ENCODE measurements at places on chromosomes 4 and X.
A peak's percentile ranks its signal among the peaks of the same experiment; 100 is the strongest.

DNA sequence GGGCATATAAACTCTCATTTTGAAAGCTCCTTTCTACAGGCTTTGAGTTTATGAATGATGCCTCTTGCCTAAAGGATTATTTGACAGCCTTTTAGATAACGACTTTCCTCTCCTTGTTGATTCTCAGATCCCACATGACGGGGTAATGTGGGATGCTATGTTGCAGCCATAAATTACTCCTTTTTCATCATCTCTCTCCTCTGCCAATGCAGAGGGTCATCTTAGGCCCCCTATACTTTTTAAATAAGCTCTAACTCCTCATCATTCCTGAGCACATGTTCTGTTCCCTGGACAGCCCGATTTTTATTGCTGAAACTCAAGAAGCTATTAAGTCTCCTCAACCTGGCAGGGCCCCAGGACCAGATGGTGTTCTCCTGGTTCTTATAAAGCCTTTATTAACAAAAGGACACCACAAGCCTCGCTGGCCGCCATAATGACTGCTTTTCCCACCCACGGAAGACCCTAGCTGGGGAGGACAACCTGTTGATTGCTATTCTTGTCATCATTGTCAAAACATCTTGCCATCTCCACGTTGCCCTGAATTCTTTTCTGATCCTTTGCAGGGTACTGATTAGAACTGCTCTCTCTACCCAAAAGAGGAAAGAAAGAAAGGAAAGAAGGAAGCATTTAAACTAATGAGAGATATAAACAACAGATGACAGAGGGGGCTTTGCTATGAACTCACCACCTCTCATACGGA is 150.7 kb downstream of the DHX15 start:
- no peak for DNase-seq

DNA sequence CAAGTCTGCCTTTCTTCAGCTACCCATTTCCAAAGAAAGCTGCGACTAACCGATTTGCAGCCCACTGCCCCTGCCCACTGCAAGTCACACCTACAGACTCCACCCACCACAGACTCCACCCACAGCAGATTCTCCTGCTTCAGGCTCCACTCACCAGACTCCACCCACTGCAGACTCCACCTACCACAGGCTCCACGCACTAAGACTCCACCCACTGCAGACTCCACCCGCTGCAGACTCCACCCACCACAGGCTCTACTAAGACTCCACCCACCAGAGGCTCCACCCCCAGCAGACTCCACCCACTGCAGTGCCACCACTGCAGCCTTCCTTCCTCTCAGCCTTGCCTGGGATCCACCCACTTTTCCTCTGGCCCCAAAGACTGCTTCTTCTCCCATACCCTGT is 41.3 kb downstream of the ABLIM2 start:
- peak; percentile 65 for DNase-seq

DNA sequence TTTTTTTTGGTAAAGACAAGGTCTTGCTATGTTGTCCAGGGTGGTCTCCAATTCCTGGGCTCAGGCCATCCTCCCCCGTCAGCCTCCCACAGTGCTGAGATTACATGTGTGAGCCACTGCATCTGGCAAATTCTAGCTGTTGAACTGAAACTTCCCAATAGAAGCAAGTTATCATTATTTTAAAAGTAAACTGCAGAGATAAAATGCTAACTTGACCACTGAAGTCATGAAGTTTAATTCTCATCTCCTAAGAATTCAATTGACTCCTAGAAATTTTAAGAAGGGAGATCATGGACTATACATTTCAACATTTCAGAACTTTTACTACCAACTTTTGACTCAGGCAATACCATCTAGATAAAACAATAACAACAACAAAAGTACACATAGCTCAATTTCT is 11.7 kb upstream of the EXOSC9 start:
- DNase-seq, result no peak

- no peak for DNase-seq
Observed at GRCh38 chrX:110192516-110192915, 125.4 kb downstream of the AMMECR1 start.

- no peak for DNase-seq
Observed at GRCh38 chr4:73912191-73912590, 43.0 kb downstream of the CXCL1 start.

GRCh38 chr4:158376106-158376840 is 145.4 kb upstream of the RXFP1 start:
- no peak for DNase-seq

- no peak for DNase-seq
Observed at GRCh38 chr4:86472377-86473019, 112.6 kb upstream of the MAPK10 start.

DNA sequence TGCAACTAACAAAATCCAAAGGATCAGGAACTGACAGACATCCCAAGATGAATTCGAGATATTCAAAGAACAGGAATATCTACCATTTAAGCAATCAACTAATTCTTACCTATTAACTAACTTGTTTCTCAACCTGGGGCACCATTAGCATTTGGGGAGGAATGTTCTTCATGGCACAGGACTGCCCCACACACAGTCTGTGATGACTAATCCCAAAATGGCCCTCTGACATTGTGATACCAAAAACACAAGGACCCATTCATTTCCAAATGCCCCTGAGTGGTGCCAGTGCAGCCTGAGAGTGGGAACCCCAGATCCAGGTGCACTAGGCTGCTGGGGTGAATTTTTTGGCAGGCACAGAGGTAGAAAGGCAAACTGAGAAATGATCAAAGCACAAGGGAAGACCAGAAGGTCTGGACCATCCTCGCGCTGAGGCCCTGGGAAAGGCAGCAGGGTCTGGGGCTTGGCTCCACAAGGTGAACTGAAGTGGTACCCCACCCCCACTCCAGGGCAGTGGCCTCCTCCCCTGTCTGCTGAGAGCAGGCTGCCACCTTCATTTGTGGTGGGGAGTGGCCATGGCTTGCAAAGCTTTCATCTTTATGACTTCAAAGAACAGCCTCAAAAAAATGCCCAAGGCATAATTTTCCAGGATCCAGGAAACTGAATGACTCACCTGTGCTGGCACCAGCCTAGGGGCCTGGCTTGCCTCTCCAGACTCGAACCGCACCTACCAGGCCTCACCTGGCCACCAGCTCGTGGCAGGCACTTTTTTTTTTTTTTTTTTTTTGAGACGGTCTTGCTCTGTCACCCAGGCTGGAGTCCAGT is 122.4 kb downstream of the BCOR start:
- DNase-seq, result no peak

DNA sequence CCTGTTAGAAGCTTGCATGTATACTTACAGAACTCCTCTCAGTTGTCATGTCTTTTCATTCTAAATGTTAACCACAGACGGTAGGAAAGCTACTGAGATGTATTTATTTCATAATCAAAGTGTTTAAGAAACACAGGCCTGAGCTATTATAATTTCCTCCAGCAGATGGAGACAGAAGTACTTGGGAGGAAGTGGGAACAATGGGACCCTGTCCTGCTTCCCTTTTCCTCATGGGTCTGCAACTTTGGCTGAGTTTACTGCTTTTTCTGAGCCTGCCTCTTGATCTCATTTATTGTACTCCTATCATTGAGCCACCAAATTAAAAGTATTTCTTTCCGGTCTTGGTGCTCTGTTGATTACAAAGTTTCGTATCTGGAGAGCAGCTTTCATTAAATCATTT is 67.7 kb upstream of the SPANXN2 start:
- no peak for DNase-seq

- no peak for DNase-seq
Observed at GRCh38 chrX:11890836-11891514, 132.9 kb downstream of the MSL3 start.

DNA sequence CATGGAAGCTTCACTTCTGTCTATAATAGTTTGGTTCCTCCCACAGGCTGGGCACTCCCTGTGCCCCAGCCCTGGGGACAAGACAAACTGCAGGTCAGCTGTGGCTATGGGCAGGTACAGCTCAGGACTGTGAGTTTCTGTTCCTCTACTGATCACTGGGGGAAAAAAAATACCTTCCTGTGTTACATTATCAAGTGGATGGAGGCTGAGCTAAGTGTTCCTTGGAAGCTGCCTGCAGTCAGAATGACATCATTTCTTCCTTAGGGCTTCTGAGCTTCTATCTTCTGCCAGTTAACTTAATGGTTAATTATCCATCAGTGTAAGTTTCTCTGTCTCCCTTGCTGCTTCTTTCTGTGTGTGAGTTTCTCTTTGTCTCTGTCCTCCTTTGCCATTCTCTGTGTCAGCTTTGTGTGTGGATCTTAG is 4.6 kb downstream of the RAB33A start:
- no peak for DNase-seq

DNA sequence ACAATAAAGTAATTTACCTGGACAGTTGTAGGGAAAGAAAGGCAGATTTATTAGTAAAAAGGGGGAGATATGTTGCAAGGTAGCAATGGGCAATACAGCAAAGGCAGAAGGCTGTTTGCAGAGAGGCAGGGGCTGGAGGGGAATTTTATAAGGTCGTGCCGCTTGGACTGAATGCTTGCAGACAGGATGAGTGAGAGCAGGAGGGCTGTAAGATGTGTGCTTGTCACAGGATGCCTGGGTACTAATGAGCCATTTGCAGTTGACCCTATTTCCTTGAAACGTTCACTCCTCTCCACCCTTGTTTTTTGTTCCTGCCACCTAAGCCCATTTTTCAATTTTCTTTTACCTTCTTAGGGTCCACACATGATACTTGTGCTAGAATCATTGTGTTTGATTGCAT is 214.7 kb downstream of the TRAM1L1 start:
- DNase-seq, result no peak

DNA sequence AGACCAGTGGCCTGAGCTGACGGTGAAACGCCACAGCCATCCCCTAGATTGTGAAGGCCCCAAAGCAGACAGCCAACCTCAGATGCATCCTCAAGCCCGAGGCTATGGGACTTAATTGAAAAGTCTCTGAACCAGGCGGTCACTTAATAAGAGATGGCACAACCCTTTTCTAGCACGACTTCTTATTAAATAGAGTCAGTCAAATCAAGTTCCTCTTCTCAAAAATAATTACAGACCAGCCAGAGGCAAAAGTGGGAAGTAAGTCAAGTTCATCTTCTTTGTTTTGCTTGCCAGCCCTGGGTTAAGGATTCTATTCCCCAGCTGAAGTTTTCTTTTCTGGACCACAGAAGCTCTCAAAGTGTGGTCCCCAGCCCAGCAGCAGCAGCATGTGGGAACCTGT is 9.7 kb upstream of the SH3KBP1 start:
- DNase-seq, result no peak

DNA sequence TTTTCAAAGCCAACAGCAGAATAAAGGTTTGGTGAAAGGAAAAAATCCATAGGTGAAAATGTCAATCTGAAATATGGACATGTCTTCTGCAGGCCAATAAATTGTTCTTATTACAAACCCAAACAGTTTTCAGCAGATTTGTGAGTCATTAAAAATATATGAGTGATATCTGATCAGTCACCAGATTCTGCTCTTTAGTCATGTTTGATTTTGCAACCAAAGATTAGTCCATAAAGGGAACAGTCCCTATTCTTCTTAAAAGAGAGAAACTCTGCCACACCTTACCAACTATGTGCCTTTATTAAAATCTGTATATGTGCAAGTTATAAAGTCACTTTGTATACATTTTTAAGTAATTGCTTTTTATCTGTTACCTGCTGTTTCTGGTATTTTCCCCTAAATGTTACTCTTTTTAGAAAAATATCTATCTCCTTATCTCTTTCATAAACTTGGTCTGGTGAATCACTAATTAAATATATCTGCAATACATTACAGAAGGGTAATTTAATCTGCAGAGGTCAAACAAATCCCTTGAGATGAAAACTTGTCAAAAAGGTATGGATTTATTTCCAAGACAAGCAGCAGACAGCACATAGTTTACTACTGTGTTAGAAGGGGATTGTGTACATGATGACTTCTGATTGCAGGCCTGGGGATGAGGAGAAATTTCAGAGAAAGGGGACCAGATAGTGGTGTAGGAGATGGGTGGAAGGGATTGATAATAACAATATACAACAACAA is 322.9 kb upstream of the NWD2 start:
- no peak for DNase-seq

GRCh38 chr4:171891038-171891437 is 77.8 kb downstream of the GALNTL6 start:
- no peak for DNase-seq

GRCh38 chr4:77336411-77337142 is 179.6 kb downstream of the CCNG2 start:
- no peak for DNase-seq

- peak; percentile 63 for DNase-seq
Observed at GRCh38 chr4:71187404-71188155, 151.2 kb upstream of the SLC4A4 start.

GRCh38 chr4:27149541-27150212 is 289.0 kb downstream of the STIM2 start:
- DNase-seq, result no peak

DNA sequence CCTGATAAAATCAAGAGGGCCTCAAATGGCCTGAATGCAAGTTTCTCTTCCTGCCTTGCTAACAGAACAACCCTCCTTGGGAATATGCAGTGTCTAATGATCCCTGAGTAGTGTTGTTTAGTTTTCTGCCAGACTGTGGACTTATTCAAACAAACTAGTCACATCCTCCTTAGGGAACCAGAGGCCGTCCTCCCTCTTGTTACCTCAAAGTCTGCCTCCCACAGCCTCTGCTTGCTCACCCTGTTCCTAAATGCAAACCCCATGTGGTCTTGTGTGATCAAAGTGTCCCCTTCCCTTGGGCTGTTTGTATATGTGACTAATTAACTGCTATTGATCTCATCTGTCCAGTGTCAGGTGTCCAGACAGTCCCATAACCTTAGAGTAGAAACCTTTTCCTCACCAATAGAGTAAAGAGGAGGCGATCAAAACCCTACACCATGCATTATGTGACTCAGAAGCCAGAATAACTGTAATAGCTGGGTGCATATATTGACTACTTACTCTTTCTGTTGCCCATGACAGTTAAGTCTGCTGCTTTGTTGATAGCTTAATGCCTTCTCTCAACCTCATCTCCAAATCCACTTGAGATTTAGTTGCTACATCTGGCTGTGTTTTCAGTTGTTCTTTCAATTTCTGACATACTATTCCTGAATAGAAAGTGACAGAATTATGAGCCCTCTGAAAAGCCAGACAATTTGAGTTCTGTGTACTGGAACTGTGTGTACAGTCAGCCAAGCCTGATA is 473.0 kb upstream of the NWD2 start:
- DNase-seq, result no peak

GRCh38 chr4:114078636-114079035 is 99.2 kb upstream of the ARSJ start:
- DNase-seq, result no peak

GRCh38 chr4:18250564-18250963 is 229.0 kb upstream of the LCORL start:
- no peak for DNase-seq

DNA sequence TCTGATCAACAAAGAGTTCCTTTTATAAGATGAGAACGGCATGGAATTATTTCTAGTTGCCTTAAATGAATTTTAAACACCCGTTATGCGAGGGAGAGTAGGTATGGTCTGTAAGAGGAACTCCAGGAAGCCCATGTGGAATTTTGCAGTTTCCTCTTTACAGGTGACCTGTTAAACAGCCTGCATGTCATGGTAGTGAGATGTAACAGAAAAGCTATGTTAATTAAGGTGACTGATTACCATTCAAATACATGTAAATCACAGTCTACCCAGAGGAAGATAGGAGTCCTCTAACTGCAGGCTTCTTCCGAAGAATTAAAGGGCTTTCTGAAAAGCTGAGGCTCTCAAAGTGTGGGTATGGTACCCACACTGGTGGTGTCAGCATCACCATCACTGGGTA is 163.6 kb downstream of the CBR4 start:
- DNase-seq, result no peak

GRCh38 chr4:52658641-52659000 is 480 bp downstream of the USP46 start:
- DNase-seq, result peak; percentile 56

- no peak for DNase-seq
Observed at GRCh38 chr4:158811704-158812103, 42.9 kb downstream of the FNIP2 start.

- DNase-seq, result no peak
Observed at GRCh38 chr4:180909279-180909678, 1333.9 kb upstream of the TENM3 start.
